ENCODE measurements at places on chromosomes 11 and 22.

GRCh38 chr11:2724104-2724503 is 24.3 kb upstream of the KCNQ1OT1 start:
- no peak for DNase-seq

GRCh38 chr22:49046546-49047361 is 780.9 kb downstream of the BRD1 start:
- no peak for DNase-seq

GRCh38 chr22:31544481-31545480 is 48.4 kb downstream of the SFI1 start:
- DNase-seq, result no peak

DNA sequence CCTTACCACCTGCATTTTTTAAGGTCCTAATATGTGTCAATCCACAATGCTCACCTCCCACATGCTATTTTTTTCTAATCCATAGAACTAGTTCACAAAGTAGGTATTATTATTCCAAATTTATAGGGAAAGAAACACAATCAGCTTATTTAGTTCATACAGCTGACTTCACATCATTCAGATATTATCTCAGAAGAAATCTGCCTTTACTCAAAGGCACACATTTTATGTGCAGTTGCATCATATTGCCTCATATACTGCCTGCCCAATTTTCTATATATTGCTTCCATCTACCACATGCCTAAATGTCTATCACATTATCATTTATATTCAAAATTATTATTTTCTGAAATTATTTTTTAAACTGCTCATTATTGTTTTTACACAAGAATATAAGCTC is 88.7 kb upstream of the LUZP2 start:
- no peak for DNase-seq

- DNase-seq, result no peak
Observed at GRCh38 chr22:29433856-29434255, 4.5 kb upstream of the RFPL1 start.

DNA sequence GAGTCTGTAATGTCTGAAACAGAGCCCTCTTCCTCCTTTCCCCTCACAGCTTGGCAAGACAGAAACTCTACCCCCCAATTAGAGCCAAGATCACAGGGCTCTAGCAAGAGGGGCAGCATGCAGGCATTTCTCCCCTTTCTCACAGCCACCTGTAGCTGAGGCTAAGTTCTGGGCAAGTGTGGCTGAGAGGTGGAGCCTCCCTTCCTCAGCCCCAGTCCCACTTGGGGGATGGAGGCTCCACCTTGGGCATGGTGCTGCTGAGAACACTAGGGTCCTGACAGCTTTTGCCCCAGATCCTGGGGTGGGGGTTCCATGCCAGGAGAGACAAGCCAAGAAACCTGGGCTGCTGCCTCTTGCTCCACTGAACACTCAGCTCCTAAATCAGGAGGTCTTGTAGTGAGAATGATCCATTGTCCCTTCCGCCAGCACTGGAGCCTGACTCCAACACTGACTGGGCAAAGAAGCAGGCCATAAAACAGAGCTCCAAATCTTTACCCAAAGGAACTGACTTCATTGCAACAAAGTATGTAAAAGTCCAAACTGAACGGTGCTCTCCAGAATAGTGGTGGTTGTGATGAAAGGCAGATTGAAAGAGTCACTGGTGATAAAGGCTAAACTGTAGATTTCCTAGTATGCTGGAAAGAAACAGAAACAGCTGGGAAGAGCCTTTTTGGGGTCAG is 25.6 kb downstream of the NARS2 start:
- no peak for DNase-seq

GRCh38 chr22:40637183-40638150 is 948 bp upstream of the MRTFA start:
- no peak for DNase-seq

GRCh38 chr22:44424867-44425693 is 73.0 kb downstream of the RTL6 start:
- no peak for DNase-seq

DNA sequence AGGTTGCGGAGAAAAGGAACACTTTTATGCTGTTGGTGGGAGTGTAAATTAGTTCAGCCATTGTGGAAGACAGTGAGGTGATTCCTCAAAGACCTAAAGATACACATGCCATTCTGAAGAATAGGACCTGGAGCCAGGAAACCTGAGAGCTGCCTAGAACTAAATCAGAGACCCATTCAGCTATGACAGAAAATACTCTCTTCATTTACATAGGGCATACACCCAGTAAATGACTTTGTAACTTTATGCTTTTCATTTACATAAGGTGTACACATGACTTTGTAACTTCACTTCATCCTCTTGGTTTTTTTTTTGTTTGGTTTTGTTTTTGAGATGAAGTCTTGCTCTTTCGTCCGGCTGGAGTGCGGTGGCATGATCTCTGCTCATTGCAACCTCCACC is 25.1 kb upstream of the APLNR start:
- DNase-seq, result no peak

GRCh38 chr22:50257451-50258360 is 3.8 kb downstream of the MAPK12 start:
- no peak for DNase-seq

- DNase-seq, result peak; percentile 1
Observed at GRCh38 chr11:104968856-104969776, 742 bp upstream of the CASP4 start.

GRCh38 chr11:93031386-93031785 is 61.9 kb downstream of the MTNR1B start:
- no peak for DNase-seq

DNA sequence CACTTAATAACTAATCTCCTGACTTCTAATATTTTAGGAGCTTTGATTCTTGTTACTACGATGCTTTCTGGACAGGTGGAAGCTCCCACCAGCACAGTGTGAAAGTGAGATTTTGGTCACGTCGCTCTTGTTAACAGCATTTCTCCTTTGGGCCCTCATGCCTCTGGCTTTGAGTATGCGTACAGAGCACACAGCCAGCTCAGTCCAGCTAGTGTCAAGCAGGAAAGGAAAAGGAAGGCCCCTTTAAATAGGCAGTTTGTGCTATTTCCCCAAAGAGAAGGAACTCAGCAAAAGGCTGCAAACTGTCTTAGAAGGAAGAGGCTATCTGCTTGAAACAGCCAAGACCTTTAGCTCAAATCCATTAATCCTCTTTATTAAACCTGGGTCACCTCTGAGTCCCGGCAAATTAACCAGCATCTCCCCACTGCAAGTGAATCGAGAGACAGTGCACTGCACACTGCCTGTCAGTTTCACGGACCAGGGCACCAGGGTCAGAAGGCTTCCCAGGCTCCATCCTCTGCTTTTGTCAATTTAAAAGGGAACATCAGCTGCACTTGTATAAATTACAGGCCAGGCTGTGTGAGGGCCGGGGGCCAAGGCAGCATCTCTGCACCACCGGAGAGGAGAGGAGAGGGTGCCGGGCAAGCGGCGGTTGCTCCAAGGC is 34.7 kb downstream of the OPCML start:
- no peak for DNase-seq

DNA sequence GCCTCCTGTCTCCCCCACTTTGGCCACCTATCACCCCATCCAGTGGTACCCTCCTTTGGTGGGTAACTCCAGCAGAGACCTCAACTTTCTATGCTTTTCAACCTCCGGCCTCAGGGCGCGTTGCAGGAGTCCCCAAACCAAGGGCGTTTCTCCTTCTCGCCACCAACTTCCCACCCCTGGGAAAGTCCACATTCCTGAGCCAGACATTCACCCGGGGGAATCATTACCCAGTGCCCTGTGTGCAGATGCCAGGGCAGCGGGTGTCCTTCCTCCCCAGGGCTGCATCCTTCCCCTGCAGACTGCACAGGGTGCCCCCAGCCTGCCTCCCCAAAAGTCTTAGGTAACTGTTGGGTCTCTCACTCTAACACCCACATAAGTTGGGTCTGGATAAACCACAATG is 26.4 kb downstream of the MYEOV start:
- DNase-seq, result no peak

- DNase-seq, result peak; percentile 26
Observed at GRCh38 chr22:19679522-19680101, 34.7 kb upstream of the SEPTIN5 start.

GRCh38 chr11:124935548-124936514 is at the start of gene HEPACAM:
Gene HEPACAM (minus strand): TSS chr11:124936047. CDS start chr11:124936006, 41 bp downstream.
- DNase-seq, result no peak

GRCh38 chr22:40694411-40694810 is 15.1 kb downstream of the MCHR1 start:
- no peak for DNase-seq

DNA sequence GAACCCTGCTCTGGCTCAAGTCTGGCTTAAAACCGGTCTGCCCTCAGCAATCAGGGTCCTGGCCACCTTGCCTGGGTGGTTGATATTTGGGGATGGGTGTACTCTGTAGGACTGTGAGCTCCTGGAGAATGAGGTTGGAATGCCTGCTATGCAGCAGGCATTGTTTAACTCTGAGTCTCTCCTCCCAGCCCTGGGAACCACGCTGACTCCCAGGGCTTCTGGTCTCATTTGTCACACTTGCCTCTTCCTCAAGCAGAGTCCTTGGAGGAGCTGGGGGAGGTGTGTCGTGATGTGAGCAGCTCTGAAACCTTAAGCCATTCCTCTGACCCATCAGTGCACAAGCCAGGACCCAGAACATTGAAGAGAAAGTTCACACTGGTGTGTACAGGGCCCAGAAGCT is 340.1 kb downstream of the MN1 start:
- peak; percentile 67 for DNase-seq

DNA sequence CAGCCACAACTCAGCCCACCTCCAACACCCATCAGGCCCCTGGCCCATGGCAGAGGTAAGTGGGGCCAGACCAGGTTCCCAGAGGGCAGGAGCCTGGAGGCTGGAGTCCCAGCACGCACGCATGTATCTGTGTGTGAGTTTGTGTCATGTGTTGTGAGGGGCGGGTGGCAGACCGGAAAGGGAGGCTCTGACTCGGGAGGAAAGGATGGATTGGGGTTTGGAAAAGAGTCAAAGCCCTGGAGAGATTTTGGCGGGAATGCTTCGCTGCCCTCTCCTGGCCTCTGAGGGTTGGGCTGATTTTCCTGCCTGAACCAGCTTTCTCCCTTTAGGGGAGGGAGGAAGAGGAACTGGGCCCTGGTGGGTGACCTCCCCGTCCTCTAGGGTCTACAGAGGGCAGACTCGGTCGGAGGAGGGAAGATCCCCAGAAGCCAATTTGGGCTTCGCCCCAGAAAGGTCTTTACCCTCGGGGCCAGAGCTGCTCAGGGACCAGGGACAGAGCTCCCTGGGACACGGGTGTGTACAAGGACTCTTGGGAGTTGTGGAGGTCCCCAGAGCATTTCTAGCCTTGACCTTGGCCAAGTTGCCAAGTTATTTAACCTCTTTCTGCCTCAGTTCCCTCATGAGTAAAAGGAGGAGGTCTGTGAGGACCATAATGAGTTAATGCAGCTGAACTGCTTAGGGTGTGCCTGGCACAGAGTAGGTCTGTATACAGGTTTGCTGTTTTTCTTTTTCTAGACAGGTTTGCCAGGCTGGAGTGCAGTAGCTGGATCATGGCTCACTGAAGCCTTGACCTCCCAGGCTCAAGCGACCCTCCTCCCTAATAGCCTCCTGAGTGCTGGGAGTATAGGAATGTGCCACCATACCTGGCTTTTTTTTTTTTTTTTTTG is 6.9 kb downstream of the C11orf68 start:
- peak; percentile 96 for DNase-seq

GRCh38 chr11:43542750-43543712 is 137.5 kb upstream of the HSD17B12 start:
- no peak for DNase-seq

- DNase-seq, result no peak
Observed at GRCh38 chr11:72425053-72425980, 9.0 kb downstream of the CLPB start.

DNA sequence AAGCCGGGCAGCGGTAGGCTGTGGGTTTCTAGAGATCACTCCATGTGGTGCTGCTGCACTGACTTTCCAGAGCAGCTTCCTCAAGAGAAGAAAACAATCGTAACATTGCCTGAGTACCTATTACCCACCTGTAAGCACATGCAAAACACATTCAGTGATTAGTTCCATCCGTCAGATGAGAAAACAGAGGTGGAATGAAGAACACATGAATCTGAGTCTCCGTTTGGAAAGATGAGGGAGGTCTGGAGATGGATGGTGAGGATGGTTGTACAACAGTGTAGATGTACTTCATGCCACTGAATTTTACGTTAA is 7.5 kb upstream of the SLCO2B1 start:
- DNase-seq, result no peak
